ENCODE measurements at places on chromosomes 7 and 10. TPM values are rescaled to one million over a fixed set of nuclear protein-coding genes. Genes with fewer than 3 reads are reported as not detected.

The HTR7 gene
- total RNA-seq: 22.9 TPM

The LFNG gene
- 16.6 TPM for total RNA-seq

The CYP2C8 gene
- total RNA-seq: not detected

The EPO gene
- total RNA-seq: not detected

The CYREN gene
- 36.2 TPM for total RNA-seq

The UCN3 gene
- not detected for total RNA-seq

The SEMA3C gene
- 455 TPM for total RNA-seq

The TAS2R41 gene
- total RNA-seq: not detected

The CYP17A1 gene
- total RNA-seq: not detected

The RARRES2 gene
- not detected for total RNA-seq

The LEP gene
- total RNA-seq: not detected

The MDH2 gene
- total RNA-seq: 28.5 TPM

The CCDC71L gene
- 23.9 TPM for total RNA-seq

The C7orf33 gene
- total RNA-seq: not detected

The MRLN gene
- total RNA-seq: not detected

The SERPINE1 gene
- total RNA-seq: 2,093 TPM

The FAM25C gene
- total RNA-seq: not detected

The TMEM196 gene
- total RNA-seq: not detected

The FRAT1 gene
- 0.09 TPM for total RNA-seq

The CDH23 gene
- total RNA-seq: under 0.01 TPM

The SLC39A12 gene
- total RNA-seq: not detected

The GNGT1 gene
- not detected for total RNA-seq

The NUPR2 gene
- total RNA-seq: not detected

The FAM25G gene
- total RNA-seq: not detected

The ZNF107 gene
- total RNA-seq: 3.9 TPM

The GPER1 gene
- total RNA-seq: 1.6 TPM

The GRM8 gene
- total RNA-seq: not detected

The CALHM1 gene
- total RNA-seq: not detected

The RADIL gene
- total RNA-seq: 1.2 TPM

The JAZF1 gene
- total RNA-seq: 11.0 TPM

The FANK1 gene
- total RNA-seq: 4.6 TPM

The CAV2 gene
- 42.5 TPM for total RNA-seq

The AKR1C2 gene
- 1.2 TPM for total RNA-seq
